ENCODE measurements at places on chromosomes 2 and 18.

- peaks cover 44% of the 10 kb centered on the region for H3K4me1 ChIP-seq
- no peak for DNase-seq
- H3K4me3 ChIP-seq: no peak overlapping the region
Observed at GRCh38 chr2:172462849-172463381, 35.5 kb downstream of the ITGA6 start.

DNA sequence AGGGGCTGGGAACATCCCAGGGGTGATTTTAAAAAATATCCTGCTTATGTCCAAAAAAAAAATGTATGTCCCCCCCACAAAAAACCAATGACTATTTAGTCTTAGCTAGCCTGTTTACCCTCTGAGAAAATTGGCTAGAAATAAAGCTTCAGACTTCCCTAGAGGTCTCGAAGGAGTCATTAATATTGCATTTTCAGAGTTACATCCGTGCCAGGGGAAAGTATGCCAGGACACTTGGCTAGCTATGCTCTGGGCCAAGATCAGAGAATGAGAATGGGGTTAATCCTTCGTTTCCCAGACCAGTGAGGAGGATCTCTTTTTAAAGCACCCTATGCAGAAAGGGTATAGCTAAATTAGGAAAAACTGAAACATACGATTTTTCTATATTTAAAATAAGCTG, 183.6 kb downstream of the MC4R start:
- no peak overlapping the region for H3K4me3 ChIP-seq
- no peaks in the 10 kb centered on the region for H3K36me3 ChIP-seq
- DNase-seq: no peak
- H3K27ac ChIP-seq: no peak overlapping the region
- H3K27me3 ChIP-seq: no peaks in the 10 kb centered on the region

DNA sequence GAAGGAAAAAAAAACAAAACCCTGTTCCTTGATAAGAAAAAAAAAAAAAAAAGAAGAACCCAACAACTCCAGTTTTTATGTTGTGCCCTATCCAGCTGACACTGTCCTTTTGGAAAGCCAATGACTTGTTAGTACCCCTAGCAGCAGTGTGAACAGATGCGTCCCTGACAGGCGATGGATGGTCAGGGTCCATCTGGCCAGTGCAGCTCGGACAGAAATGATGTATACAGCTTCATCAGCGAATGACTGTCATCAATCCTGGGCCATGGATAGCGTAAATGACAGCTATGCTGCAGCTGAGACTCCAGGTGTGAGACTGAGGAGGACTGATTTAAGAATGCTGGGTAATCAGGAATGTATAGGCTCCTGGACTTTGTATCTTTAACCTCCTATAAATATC, 318.8 kb upstream of the FIGN start:
- no peak overlapping the region for H3K27ac ChIP-seq
- H3K27me3 ChIP-seq: no peaks in the 10 kb centered on the region
- no peaks in the 10 kb centered on the region for H3K36me3 ChIP-seq

DNA sequence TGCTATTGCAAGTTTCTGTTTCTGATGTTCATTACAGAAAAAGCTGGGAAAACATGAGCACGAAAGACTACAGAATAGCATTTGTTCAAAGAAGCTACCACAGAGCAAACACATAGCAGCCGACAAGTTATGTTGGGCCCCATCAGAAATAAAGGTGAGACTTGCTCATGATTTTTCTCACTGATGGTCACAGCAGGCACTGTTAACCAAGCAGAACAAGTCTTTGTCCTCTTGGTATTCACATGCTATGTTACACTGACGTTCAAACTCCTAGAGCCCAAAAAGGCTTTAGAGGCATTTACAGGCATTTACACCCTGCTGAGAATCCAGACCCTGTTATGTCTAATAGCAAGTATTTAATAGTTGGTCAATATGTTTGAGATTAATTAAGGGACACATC, 235.0 kb upstream of the HNMT start:
- no peak overlapping the region for H3K27ac ChIP-seq
- no peaks in the 10 kb centered on the region for H3K4me1 ChIP-seq
- DNase-seq: no peak
- no peak overlapping the region for H3K4me3 ChIP-seq
- H3K36me3 ChIP-seq: no peaks in the 10 kb centered on the region

- H3K36me3 ChIP-seq: no peaks in the 10 kb centered on the region
- peak; percentile 79 for DNase-seq
- no peak overlapping the region for H3K27ac ChIP-seq
- no peaks in the 10 kb centered on the region for H3K27me3 ChIP-seq
- peaks cover 18% of the 10 kb centered on the region for H3K4me1 ChIP-seq
Observed at GRCh38 chr2:172456002-172456401, 28.6 kb downstream of the ITGA6 start.

DNA sequence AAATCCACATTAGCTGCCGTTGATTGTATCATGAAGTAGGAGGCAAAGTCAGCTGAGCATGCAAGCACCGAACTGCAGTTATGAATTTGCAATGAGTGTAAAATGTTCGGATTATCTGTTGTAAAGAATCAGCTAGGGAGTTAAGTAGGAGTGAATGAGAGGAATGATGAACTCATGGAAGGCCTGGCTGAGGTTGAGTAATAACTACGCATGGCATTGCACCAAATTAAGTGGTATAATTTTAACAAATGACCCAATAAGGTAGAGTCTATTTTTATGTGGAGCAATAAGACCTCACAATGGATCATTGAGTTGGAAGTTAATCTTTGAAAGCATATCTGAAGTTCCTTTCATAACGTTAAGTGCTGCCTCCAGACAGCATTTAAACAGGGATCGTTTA, 288.2 kb upstream of the CHST9 start:
- no peak for DNase-seq
- no peak overlapping the region for H3K4me3 ChIP-seq
- H3K36me3 ChIP-seq: no peaks in the 10 kb centered on the region
- H3K27me3 ChIP-seq: no peaks in the 10 kb centered on the region
- H3K27ac ChIP-seq: no peak overlapping the region

DNA sequence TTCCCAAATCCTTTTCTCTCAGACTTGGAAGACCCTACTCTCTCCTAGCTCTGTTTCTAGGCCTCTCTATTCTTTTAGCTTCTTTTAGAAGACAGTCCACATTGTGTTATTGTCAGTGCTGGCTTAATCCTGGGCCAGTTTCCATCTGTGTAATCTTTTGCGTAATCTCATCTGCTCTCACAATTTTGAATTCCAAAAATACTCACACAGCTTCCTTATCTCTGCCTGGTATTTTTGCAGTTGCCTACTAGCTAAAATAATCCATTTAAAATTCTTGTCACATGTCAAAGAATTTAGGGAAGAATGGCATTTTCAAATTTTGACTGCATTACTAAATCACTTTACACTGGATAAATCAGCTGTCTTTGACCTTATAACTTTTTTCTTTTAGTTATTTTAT, 200.6 kb upstream of the MEX3C start:
- no peaks in the 10 kb centered on the region for H3K36me3 ChIP-seq
- H3K27ac ChIP-seq: no peak overlapping the region
- H3K4me3 ChIP-seq: no peak overlapping the region
- H3K27me3 ChIP-seq: no peaks in the 10 kb centered on the region
- DNase-seq: no peak

DNA sequence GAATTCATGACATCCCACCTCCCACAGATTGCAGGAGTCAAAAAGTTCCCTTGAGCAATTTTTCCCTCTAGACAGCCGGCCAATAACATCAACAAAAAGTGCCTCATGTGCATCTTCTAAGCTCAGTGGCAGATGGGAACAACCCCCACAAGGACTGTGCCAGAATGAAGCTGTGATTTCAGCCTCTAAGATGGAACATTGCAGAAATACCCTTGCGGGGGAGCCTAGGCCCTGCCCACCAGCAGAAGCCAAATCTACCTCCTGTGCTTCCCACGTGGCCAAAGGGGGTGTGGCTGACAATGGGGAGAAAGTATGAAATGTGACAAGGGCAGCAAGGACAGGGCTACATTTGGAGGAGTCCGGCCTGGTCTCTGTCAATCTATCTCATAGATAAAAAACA, 482.3 kb downstream of the TGIF1 start:
- no peak overlapping the region for H3K4me3 ChIP-seq
- H3K27ac ChIP-seq: no peak overlapping the region
- no peaks in the 10 kb centered on the region for H3K27me3 ChIP-seq

DNA sequence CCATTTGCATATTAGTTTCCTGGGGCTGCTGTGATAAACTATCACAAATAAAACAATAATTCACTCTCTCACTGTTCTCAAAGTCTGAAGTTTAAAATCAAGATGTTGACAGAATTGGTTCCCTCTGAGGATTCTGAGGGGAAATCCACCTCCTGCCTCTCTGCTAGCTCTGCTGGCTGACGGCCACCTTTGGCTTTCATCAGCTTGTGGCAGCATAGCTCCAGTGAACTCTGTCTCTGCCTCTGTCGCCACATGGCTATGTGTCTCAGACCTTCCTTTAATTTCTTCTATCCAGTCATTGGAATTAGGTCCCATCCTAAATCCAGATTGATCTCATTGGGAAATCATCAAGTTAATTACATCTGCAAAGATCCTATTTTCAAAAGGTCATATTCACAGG, 38.9 kb upstream of the TRIM43 start:
- no peak overlapping the region for H3K4me3 ChIP-seq
- no peak for DNase-seq
- H3K4me1 ChIP-seq: no peaks in the 10 kb centered on the region
- H3K27me3 ChIP-seq: no peaks in the 10 kb centered on the region
- H3K36me3 ChIP-seq: no peaks in the 10 kb centered on the region

- H3K36me3 ChIP-seq: no peaks in the 10 kb centered on the region
- no peaks in the 10 kb centered on the region for H3K4me1 ChIP-seq
- no peak for DNase-seq
- H3K4me3 ChIP-seq: no peak overlapping the region
- H3K27me3 ChIP-seq: no peaks in the 10 kb centered on the region
Observed at GRCh38 chr2:12070581-12070980, 324.1 kb downstream of the LPIN1 start.

DNA sequence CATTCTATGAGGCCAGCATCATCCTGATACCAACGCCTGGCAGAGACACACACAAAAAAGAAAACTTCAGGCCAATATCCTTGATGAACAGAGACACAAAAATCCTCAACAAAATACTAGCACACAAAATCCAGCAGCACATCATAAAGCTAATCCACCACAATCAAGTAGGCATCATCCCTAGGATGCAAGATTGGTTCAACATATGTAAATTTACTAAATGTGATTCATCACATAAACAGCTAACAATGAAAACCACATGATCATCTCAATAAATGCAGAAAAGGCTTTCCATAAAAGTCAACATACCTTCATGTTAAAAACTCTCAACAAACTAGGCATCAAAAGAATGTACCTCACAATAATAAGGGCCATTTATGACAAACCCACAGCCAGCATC, 65.3 kb downstream of the WDPCP start:
- H3K4me3 ChIP-seq: no peak overlapping the region
- H3K27ac ChIP-seq: no peak overlapping the region
- no peaks in the 10 kb centered on the region for H3K36me3 ChIP-seq
- no peaks in the 10 kb centered on the region for H3K4me1 ChIP-seq

DNA sequence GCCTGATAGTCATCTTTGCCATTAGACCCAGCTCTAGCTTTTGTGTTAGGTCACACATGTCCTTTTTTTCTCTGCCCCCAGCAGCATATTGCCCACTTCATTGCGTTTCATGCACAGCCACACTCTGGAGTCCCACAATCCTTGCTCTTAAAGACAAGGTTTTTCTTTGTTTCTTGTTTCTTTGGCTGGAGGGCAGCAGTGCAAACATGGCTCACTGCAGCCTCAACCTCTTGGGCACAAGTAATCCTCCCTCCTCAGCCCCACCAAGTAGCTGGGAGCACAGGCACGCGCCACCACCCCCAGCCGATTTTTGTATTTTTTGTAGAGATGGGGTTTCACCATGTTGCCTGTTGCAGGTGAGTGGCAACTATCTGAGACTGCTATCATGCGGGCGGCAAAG, 16.9 kb upstream of the PAPOLG start:
- H3K27ac ChIP-seq: no peak overlapping the region
- no peak overlapping the region for H3K4me3 ChIP-seq
- H3K27me3 ChIP-seq: no peaks in the 10 kb centered on the region
- DNase-seq: no peak

GRCh38 chr2:64634345-64635267, 19.1 kb downstream of the SERTAD2 start:
- no peaks in the 10 kb centered on the region for H3K27me3 ChIP-seq
- DNase-seq: no peak

DNA sequence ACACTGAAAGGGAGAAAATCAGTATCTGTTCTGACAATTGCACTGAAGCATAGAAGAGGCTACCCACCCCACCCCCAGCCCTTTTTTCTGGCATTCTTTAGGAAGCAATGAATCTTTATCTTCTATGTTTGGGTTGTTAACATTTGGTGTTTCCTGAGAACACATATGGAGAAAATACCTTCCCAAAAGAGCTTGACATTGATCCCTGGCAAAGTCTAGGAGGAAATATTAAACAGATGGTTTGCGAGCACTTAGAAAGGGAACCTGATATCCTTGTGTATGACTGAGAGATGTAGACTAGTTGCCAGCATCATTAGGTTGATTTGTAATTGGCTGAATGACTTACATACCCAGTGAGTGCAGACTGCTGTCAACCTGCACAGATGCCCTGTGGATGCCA, 42.9 kb downstream of the DOK1 start:
- H3K4me3 ChIP-seq: no peak overlapping the region
- DNase-seq: no peak
- no peaks in the 10 kb centered on the region for H3K36me3 ChIP-seq

DNA sequence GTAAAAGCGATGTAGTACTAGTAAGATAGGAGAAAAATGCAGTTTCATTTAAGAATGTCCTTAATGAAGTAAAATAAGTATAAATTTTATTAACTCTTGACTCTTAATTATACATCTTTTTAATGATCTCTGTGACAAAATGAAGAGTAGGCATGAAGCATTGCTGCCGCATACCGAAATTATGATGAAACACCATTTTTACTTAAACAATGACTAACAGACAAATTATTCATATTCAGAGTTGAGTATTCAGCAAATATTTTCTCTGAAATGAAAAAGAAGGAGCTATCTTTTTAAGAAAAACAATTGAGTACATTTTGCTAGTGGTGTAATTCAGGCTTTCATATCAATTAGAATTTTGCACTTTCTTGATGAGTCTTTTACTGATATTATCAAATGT, 150.6 kb upstream of the DOCK10 start:
- H3K4me1 ChIP-seq: no peaks in the 10 kb centered on the region
- no peaks in the 10 kb centered on the region for H3K36me3 ChIP-seq
- H3K27me3 ChIP-seq: no peaks in the 10 kb centered on the region
- DNase-seq: no peak
- H3K27ac ChIP-seq: no peak overlapping the region
- H3K4me3 ChIP-seq: no peak overlapping the region

DNA sequence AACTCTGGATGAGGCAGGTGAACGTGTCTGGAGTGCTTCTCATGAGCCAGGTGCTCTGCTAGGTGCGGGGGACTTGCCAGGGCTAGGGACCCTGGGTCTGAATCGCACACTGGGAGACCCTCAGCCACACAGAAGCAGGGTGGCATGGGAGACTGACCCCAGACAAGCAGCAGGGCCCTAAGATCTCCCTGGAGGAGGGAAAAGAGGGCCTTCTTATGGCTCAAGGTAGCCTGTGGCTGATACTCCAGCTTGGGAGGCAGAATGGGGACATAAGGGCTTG, 12.8 kb upstream of the CIB4 start:
- peaks cover 31% of the 10 kb centered on the region for H3K4me1 ChIP-seq
- H3K27me3 ChIP-seq: no peaks in the 10 kb centered on the region
- no peak overlapping the region for H3K27ac ChIP-seq
- no peak for DNase-seq
- no peak overlapping the region for H3K4me3 ChIP-seq

- H3K27ac ChIP-seq: no peak overlapping the region
- H3K36me3 ChIP-seq: no peaks in the 10 kb centered on the region
- H3K4me3 ChIP-seq: no peak overlapping the region
- peaks cover 73% of the 10 kb centered on the region for H3K4me1 ChIP-seq
- H3K27me3 ChIP-seq: no peaks in the 10 kb centered on the region
- DNase-seq: no peak
Observed at GRCh38 chr2:105754011-105754410, 9.3 kb downstream of the NCK2 start.

Data from vagina (tissue), 2 donors.